Uterine smooth muscle cell (primary cell): ENCODE measurements at places on chromosomes 16 and 17. TPM values are rescaled to one million over a fixed set of nuclear protein-coding genes. Genes with fewer than 3 reads are reported as not detected.

Gene TOX3
- not detected in 2 replicates for total RNA-seq

Gene HEATR3
- total RNA-seq, result 34.7 and 38.3 TPM in 2 replicates

Gene DHX58
- 10.3 and 17.4 TPM in 2 replicates for total RNA-seq

Gene TMEM106A
- 2.9 and 3.5 TPM in 2 replicates for total RNA-seq

Gene ST6GALNAC1
- total RNA-seq, result not detected in 2 replicates

Gene TUBB3
- 443 and 596 TPM in 2 replicates for total RNA-seq

Gene CACNG3
- total RNA-seq, result not detected in 2 replicates

Gene HOXB1
- not detected in 2 replicates for total RNA-seq

Gene TLCD2
- total RNA-seq, result 2.3 and 4.6 TPM in 2 replicates

Gene PARN
- total RNA-seq, result 34.9 and 36.4 TPM in 2 replicates

Gene OR3A3
- total RNA-seq, result 0.33 TPM in 1 of 2 replicates, not detected in the other
